ENCODE measurements at places on chromosomes 1 and 21. TPM values are rescaled to one million over a fixed set of nuclear protein-coding genes. Genes with fewer than 3 reads are reported as not detected.

Gene FCMR
- total RNA-seq = not detected

DNA sequence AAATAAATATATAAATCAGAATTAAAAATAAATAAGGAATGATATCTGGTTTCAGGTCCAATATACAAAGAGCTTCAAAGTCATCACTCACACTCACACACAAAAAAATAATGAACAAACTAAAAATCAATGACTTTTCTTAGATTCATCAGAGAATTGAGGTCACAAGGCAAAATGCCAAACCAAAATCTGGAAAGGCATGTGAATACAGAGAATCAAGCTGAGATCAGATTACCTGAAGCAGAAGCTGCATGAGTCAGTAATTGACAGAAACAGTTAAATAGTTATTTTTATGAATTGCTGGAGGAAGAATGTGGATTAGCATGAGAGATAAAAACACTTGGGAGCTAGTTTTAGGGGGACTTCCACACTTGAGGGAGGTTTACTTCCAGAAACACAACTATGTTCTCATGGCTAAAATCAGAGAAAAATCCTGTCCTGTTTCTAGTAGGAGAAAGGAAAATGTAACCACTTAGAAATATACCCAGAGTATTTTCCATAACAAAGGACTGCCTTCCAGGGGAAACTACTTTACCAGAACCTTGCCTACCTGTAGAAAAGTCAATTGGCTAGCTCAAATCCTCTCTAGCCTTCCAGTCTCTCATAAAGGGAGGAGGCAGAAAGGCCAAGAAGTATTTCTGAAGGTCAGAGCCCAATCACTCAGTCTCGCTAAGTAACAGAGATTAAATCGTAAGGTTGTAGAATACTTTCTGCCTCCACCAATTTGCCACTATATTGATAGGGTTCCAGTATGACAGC is 536.6 kb upstream of the NR5A2 start:
- no peaks in the 10 kb centered on the region for H3K27me3 ChIP-seq
- H3K4me3 ChIP-seq = no peak overlapping the region
- H3K27ac ChIP-seq = no peak overlapping the region
- no peaks in the 10 kb centered on the region for H3K4me1 ChIP-seq
- no peaks in the 10 kb centered on the region for H3K36me3 ChIP-seq
- DNase-seq = no peak

- no peaks in the 10 kb centered on the region for H3K27me3 ChIP-seq
- no peaks in the 10 kb centered on the region for H3K36me3 ChIP-seq
- H3K27ac ChIP-seq = no peak overlapping the region
- H3K4me3 ChIP-seq = no peak overlapping the region
- no peak for DNase-seq
- H3K4me1 ChIP-seq = no peaks in the 10 kb centered on the region
Observed at GRCh38 chr1:163258181-163258580, 55.5 kb upstream of the RGS5 start.

GRCh38 chr1:201423655-201424054 is 2.1 kb upstream of the TNNI1 start:
- H3K27ac ChIP-seq = no peak overlapping the region

- H3K27me3 ChIP-seq = peaks cover 4% of the 10 kb centered on the region
- H3K4me3 ChIP-seq = no peak overlapping the region
- no peak for DNase-seq
- H3K36me3 ChIP-seq = peaks cover 3% of the 10 kb centered on the region
- H3K4me1 ChIP-seq = no peaks in the 10 kb centered on the region
- no peak overlapping the region for H3K27ac ChIP-seq
Observed at GRCh38 chr21:35491114-35491513, 442.0 kb upstream of the RUNX1 start.

GRCh38 chr1:78427506-78427905 is 63.3 kb upstream of the PTGFR start:
- no peaks in the 10 kb centered on the region for H3K36me3 ChIP-seq
- H3K4me1 ChIP-seq = peaks cover 9% of the 10 kb centered on the region
- peaks cover 3% of the 10 kb centered on the region for H3K27me3 ChIP-seq
- H3K4me3 ChIP-seq = no peak overlapping the region

All from neural crest cell (in vitro differentiated cells).